HEK293T (cell line): ENCODE measurements at places on chromosomes 16 and 17.

- no peak for DNase-seq
Observed at GRCh38 chr17:9064311-9064834, 43.1 kb downstream of the NTN1 start.

DNA sequence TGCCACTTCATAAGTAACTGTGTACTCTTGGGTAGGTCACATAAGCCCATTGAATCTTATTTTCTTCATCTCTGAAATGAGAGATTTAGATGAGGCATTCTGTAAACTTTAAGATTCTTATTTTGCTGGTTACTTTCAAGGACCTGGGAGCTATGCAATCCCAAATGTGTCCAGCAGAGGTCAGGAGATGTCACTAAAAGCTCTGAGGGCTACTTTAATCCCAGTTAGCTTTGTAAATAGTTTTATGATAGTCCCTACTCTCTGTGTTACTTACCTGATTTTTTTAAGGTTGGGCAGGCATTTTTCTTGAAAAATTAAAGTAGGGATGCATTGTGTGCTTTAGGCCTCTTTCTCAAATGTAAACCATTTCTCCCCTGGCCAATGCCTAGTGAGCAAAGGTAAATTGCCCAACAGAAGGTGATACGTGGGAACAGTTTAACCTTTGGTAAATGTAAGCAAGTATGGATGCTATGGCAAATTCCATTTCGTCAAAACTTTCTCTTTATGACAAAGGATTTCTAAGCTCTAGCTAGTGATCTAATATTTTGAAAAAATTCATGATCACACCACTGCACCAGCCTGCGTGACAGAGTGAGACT, 57.1 kb upstream of the WSB1 start:
- DNase-seq, result peak; percentile 32

DNA sequence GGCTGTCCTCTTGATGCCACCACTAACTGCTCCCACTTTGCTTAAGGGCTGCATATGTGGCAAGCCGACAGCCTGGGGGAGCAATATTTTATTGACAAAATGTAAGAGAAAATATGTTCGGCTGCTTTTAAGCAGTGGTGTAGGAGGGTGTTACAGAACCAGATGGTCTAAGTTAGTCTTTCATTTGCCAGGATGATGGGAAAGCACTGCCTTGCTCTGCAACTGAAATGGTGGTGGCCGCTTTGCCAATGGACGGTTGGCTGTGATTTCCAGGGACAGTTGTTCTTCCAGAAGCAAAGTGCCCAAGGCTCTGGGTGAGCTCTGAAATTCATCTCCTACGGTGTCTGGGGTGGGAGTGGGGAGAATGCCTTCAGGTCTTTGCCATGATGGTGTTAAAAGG, 469.3 kb downstream of the TOX3 start:
- DNase-seq, result no peak

- no peak for DNase-seq
Observed at GRCh38 chr17:64679710-64680216, 17.7 kb upstream of the SMURF2 start.

GRCh38 chr17:74368341-74369081, 1.2 kb downstream of the GPR142 start:
- peak; percentile 82 for DNase-seq

GRCh38 chr16:53711390-53711789, 7.4 kb downstream of the FTO start:
- no peak for DNase-seq

GRCh38 chr17:7897773-7898172, 9.2 kb downstream of the CHD3 start:
- peak; percentile 21 for DNase-seq

GRCh38 chr16:2866431-2866830, 8.5 kb upstream of the PRSS22 start:
- DNase-seq, result no peak
